Fibroblast of villous mesenchyme (primary cell): ENCODE measurements at places on chromosomes 6 and 20.

DNA sequence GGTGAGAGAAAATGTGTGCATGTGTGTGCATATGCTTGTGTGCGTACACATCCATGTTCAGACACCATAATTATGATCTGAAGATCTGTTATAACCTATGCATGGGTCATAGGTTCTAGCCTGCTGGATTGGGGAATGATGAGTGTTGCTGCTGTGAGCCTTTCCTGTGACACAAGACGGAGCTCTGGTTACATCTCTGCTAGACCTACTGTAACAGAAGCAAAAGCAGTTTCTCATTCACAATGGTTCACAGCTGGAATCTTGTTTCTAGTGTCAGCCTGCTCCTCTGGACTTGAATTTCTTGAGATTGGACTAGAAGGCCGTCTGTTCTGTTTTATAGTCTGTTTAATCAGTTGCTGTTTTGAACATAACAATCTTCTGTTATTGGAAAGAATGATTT, 40.1 kb downstream of the DEFB114 start:
- no peak for DNase-seq

DNA sequence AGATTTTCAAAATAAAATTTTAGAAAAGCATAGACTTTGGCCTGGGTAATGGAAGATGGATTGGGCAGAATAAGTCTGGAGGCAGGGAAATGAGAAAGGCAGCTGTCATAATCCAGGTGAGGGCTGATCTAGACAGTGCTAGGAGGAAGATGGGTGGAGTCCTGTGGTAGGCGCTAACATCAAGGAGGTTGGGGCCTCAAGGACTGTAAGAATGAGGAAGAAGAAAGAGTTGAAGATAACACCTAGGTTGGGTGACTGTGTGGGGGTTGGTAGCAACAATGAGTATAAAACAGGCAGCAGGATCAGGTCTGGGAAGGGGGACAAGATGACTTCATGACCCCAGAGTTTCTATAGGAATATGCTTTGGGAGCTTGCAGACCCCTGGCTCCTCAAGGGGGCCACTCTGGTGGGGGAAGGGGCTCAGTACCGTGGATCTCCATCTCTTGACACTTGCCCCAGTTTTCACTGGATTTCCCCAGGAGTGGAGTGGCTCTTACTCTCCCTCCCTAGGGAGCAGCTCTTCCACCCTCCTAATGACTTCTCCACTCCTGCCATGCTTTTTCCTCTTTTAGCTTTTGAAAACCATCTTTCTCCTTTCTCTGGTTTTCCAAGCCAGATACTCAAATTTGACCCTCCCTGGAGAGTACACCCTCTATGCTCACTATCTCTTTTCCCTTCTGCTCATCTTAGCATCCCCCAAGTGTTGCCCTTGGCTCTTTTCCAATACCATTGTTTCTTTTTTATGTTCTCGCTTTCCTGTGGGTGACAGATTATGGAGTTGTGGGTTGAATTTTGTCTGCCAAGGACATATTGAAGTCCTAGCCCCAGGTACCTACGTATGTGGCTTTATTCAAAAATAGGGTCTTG, 14.8 kb downstream of the TRIM31 start:
- DNase-seq = no peak

- DNase-seq = no peak
These were observed 557.2 kb downstream of the EYS start for GRCh38 chr6:65149841-65150240.

DNA sequence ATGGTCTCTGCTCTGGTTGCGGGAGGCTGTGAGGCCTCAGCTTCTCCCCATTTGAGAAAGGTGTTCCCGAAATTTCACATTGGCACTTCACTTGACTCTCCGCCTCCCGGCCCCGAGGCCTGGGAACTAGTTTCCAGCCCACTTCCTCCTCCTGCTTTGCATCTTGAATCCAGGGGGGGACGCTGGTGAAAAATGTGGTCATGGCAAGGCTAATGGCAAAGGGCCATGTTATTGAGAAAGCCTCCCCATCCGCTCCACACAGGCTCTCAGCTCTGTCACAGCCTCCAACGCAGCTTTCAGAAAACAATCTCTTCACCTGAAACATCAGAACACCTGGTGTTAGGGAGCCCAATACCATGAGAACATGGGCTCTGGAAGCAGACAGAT, 5.6 kb downstream of the PLAGL2 start:
- no peak for DNase-seq

DNA sequence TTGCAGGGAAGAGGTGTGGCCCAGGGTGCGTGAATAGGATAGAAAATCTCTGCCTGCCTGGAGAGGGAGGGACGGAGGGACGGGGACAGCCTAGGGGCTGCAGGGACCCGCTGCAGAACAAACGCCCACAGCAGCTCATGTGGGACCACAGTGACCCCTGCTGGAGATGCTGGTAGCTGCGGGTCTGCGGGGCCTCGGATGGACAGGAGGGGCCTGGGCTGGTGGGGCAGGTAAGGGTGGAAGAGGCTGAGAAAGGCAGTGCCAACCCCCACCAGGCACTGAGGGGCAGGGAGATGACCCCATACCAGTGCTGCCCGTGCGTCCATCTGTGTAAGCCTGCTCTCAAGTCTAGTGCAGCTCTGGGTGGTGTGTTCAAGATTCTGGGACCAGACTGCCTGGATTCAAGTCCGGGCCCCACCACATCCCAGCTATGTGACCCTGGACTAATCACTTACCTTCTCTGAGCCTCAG, 39.4 kb downstream of the KIAA1755 start:
- DNase-seq = peak; percentile 66

DNA sequence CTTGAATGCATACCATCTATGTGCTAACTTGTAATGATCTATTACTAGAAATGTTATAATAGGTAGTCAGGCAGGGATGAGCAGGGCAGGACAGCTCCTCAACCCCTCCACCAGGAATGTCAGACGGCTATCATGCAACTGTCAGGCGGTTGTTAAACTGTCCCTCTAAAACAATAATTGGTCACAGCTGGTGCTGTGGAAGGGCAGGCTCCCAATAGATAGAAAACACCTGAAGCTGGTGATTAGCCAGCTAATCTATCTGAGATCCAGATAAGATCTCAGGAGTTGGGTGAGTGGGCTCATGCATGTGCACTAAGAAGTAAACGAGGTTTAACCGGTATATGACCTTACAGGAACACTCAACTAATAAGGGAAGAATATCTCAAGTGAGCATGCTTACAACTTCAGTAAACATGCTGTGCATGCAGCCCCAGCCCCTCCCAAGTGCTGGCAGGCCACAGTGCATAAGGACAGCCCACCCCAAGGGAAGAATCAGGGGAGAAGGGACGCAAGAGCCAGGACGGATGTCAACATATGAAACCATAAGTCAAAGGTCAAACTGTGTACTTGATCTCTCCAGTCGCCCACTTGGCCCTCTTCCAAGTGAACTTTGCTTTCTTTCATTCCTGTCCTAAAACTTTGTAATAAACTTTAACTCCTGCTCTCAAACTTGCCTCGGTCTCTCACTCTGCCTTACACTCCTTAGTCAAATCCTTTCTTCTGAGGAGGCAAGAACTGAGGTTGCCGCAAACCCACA, 566.2 kb upstream of the NRSN1 start:
- no peak for DNase-seq

DNA sequence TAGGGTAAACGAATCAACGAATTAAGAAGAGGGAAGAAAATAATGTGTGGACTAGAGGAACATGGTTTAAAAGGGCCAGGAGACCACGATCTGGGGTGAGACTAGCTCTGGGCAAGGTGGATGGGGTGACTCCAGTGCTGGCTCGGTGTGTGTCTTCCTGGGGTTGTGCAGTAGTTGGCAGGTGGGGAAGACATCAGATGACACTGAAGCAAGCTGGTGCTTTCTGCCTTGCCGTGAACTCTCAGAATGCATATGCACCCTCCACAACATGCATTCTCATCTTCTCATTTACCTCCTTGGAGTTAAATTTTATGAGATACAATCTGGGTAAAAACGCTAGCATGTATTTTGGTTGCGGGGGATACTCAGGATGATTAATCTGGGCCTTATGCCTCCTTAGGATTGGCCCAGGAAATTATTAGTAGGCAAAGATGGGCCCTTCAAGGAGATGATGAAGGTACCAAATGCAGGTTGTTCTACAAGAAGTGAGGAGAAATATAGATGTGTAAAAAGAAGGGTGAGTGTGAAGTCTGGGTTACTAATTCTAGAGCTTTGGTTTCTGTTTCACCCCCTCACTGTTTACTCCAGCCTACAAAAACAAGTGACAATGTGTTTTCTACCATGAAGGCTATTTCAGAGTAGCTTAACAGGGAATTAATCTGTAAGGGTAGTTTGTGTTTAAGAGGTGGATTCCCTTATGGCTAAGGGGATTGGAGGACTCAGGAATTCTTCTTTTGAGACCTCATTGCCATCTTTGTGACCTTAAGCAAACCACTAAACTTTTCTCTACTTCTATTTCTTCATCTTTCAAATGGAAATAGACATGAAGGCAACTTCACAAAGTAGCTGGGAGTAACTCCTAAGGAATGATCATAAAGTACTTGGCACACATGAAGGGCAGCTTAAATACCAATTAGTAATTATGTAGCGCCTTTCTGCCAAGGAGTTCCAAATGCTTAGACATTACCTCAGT, 71.0 kb upstream of the SUPT3H start:
- DNase-seq = peak; percentile 63

DNA sequence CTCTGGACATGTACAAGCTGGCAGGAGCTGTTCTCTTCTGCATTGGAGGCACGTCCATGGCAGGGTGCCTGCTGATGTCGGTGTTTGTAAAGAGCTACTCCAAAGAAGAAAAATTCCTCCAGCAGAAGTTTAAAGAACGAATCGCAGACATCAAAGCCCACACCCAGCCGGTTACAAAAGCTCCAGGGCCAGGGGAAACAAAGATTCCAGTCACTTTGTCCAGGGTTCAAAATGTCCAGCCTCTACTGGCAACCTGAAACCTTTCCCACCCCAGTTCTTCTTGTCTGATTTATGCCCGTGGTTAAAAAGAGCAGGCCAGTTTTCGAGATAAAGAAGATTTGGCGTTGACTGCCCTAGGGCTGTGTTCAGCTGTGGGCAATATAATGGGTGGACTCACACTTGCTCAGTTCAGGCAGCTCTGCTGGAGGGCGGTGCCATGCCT, 19.7 kb downstream of the NRSN1 start:
- no peak for DNase-seq

DNA sequence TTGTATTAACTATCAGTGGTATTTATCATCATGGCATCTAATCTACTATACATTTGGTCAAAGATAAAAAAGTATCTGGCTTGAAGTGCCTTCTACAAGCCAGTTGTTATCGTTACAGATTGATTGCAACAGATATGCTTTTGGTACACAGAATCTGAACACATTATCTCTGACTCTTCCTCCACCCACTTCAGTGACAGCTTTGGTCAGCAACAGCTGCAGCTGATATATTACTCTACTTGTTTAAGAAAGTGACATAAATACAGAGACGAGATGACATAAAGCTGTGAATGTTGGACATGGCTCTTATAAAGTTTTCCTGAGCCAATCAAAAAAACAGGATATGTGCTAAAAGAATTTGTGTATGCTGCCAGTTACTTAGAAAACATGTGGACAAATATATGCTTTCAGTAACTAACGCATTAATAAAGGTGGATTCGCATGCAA, 77.6 kb downstream of the HIVEP2 start:
- peak; percentile 64 for DNase-seq

GRCh38 chr6:11497881-11498280, 39.7 kb upstream of the TMEM170B start:
- DNase-seq = no peak

DNA sequence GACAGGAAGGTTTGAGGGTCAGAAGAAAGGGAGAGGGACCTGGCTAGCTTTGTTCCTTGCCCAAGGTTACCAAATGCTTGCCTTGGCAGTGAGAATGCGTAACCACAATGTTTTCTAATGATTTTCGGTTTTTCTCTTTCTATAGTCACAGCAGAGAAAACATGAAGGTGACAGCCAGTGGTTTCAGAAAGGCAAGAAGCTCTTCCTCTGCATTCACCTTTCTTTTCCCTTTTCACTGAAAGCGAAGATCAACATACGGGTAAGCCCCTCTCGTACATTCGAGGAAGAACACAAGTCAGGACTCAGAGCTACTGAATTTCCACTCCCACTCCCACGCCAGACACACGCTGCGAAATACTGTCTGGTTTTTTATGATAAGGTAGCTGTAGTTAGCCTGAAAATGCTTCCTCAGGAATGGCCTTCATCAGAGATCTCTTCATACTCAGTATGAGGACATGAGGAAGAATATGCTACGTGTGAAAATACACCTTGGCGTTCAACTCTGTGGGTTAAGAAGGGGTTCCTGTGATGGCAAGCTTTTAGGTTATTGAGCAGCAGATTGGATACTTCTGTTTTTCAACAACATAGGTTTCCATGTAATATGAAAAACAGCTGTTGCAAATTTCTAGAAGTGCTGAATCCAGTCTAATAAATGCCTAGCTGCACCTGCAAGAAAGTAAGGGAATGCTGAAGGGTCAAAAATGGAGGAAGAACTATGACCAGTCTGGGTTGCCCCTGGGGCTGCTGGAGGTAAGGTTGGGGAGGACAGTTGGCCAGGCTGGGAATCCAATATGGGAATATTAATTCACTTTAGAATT, 7.4 kb upstream of the CD83 start:
- no peak for DNase-seq

DNA sequence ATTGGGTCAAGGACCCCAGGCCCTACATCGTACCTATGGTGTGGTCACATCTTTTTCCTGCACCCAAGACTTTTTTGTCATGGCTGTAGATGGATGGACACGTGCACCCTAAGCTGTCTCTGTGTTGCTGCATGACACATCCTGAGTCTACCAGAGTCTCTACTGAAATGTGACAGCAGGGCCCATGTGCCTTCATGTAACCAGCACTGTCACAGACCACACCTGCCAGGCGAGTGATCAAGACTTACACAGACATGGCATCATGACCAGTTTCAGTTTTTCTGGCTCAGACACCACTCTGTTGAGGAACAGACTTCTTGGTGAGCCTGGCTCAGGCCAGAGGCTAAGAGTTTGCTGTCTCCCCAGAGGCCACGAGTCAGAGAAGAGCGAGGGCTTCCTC, 7.6 kb downstream of the PRND start:
- no peak for DNase-seq

DNA sequence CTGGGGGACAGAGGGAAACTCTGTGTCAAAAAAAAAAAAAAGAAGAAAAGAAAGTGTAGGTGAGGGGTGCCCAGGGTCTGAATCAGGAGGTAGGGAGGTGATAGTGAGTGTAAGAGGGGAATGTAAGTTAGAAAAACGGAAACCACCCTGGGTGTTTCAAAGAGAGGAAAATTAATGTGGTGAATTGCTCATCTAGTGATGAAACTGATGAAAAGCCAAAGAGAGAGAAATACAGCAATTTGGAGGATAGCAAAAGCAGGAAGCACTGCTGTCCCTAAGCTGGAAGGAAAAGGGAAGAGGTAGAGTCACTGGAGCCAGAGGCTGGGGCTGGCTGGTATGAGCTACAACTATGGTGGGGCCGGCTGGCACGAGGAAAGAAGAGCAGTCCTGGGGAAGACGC, 85.0 kb upstream of the CEP85L start:
- no peak for DNase-seq

DNA sequence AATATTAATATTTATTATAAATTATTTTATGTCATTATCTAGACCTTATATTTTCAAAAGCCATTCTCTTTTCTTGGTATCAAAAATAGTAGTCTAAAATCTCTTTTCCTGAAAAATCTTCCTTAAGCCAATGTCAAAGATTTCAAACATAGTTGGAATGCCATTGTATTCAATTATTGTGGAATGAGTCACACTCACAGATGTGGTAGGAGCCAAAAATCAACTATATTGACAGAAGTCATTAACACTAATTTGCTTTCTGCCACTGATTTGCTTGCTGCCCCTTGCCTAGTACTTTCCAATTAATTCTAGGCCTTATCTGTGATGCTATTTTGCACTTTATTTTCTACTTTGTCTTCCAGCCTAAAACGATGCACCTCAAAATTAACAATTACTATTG, 1326.3 kb upstream of the GJE1 start:
- DNase-seq = no peak
